H1 (cell line): ENCODE measurements at places on chromosomes 7 and 10.

- DNase-seq, result no peak
- no peak overlapping the region for H3K4me3 ChIP-seq
- no peaks in the 10 kb centered on the region for H3K4me1 ChIP-seq
- no peak overlapping the region for H3K27ac ChIP-seq
- no peaks in the 10 kb centered on the region for H3K36me3 ChIP-seq
These were observed 8.2 kb upstream of the PTTG1IP2 start for GRCh38 chr7:90461219-90461618.

DNA sequence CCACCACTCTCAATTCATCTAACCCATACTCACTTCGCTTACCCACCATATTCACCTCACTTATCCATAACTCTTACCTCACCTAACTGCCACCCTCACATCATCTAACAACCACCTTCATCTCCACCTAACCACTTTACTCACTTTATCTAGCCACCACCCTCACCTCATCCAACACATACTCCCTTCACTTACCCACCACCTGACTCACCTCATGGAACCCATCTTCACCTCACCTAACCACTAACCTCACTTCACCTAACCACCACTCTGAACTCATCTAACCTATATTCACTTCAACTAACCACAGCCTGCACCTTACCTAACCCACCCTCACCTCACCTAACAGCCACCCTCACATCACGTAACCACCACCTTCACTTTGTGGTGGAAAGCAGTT is 84.2 kb downstream of the VIPR2 start:
- peaks cover 4% of the 10 kb centered on the region; the same call in 1 of the 2 replicates for H3K4me1 ChIP-seq
- H3K36me3 ChIP-seq, result no peaks in the 10 kb centered on the region
- no peak overlapping the region for H3K27ac ChIP-seq
- DNase-seq, result no peak
- no peak overlapping the region for H3K4me3 ChIP-seq

- no peak for DNase-seq
- no peak overlapping the region; the same call in 1 of the 2 replicates for H3K27ac ChIP-seq
- no peak overlapping the region for H3K4me3 ChIP-seq
- no peaks in the 10 kb centered on the region for H3K36me3 ChIP-seq
- H3K27me3 ChIP-seq, result no peaks in the 10 kb centered on the region
These were observed 53.5 kb upstream of the APBB1IP start for GRCh38 chr10:26384600-26384999.

DNA sequence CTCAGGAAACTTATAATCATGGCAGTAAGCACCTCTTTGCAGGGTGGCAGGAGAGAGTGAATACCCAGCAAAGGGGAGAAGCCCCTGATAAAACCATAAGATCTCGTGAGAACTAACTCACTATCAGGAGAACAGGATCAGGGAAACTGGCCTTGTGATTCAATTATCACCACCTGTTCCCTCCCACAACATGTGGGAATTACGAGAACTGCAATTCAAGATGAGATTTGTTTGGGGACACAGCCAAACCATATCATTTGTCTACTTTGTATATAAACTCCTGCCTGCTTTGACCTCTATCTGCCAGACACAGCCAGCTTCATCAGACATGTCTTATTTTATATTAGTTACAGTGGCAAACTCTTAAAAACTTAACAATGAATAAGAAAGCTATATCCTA is 50.4 kb downstream of the ARMC3 start:
- H3K36me3 ChIP-seq, result no peaks in the 10 kb centered on the region
- H3K4me1 ChIP-seq, result peaks cover 5% of the 10 kb centered on the region
- no peak for DNase-seq
- H3K27ac ChIP-seq, result no peak overlapping the region
- H3K4me3 ChIP-seq, result no peak overlapping the region
- H3K27me3 ChIP-seq, result no peaks in the 10 kb centered on the region

- H3K4me1 ChIP-seq, result no peaks in the 10 kb centered on the region
- H3K4me3 ChIP-seq, result no peak overlapping the region
- no peak for DNase-seq
- H3K27me3 ChIP-seq, result no peaks in the 10 kb centered on the region; the same call in none of the 2 replicates
These were observed 24.4 kb upstream of the GIMAP2 start for GRCh38 chr7:150660939-150661613.

DNA sequence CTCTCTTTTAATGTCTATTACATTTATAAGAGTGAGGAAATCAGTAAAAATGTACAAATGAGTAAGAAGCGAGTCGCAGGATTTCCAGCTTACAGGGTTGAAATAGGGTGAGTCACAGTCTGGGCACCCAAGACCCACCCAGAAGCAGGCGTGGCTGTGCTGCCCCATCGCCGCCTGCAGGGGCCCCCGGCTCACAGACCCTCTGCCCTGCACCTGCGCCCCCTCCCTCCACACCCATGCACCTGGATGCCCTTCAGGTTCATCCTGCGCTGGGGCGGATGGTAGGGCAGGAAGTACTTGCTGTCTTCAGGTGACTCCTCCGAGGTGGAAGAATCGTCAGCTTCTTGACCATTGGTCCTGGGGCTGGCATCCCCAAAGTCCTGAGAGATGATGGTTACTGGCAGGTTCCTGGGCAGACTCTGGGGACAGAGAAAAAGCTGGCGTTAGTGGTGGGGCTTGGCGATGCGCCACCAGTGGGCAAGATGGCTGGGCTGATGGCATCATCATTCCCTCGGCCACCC is 90.2 kb upstream of the GNA12 start:
- no peak for DNase-seq
- peaks cover 4% of the 10 kb centered on the region for H3K4me1 ChIP-seq
- H3K4me3 ChIP-seq, result no peak overlapping the region
- no peak overlapping the region for H3K27ac ChIP-seq
- H3K27me3 ChIP-seq, result no peaks in the 10 kb centered on the region

DNA sequence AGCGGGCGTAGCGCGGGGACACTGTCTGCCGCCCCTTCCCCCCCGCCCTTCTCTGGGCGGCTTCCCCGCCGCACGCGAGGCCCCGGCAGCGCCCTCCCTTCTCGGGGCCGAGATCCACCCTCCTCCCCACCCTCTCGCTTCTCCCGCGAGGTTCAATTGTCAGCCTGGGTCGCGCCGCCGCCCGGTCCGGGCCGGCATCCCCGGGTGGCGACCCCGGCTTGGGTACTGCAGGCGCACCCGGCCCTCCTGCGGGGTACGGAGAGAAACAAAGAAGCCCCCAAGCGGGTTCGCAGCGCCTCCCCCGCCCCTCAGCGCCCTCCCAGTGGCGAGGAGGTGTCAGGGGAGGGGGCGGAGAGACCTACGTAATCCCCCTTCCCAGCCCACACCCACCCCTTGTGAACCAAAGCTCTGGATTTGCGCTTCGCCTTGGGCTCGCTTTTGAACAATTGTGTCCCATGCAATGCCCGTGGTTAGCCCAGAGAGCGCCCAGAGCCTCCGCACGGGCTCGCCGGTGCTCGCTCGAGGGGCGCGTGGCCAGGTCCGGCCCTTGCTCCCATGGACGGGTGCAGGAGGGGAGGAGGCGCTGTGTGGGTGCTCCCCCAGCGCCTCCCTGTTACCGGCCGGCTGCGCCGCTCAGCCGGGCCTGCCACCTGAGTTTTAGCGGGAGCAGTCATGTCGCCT is 634 bp downstream of the HECW1 start:
- H3K27ac ChIP-seq, result no peak overlapping the region
- peaks cover 7% of the 10 kb centered on the region for H3K4me1 ChIP-seq
- peaks cover 2% of the 10 kb centered on the region; the same call in 1 of the 2 replicates for H3K27me3 ChIP-seq
- no peaks in the 10 kb centered on the region for H3K36me3 ChIP-seq

DNA sequence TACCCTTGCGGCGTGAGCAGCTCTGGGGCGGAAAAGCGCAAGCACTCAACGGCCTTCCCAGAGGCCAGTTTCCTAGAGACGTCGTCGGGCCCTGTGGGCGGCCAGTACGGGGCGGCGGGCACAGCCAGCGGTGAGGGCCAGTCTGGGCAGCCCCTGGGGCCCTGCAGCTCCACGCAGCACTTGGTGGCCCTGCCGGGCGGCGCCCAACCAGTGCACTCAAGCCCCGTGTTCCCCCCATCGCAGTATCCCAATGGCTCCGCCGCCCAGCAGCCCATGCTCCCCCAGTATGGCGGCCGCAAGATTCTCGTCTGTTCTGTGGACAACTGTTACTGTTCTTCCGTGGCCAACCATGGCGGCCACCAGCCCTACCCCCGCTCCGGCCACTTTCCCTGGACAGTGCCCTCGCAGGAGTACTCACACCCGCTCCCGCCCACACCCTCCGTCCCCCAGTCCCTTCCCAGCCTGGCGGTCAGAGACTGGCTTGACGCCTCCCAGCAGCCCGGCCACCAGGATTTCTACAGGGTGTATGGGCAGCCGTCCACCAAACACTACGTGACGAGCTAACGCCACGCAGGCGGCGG is 12.6 kb downstream of the TRIM8 start:
- no peaks in the 10 kb centered on the region for H3K27me3 ChIP-seq
- no peak overlapping the region for H3K4me3 ChIP-seq
- peaks cover 14% of the 10 kb centered on the region; the same call in 1 of the 2 replicates for H3K36me3 ChIP-seq
- no peak for DNase-seq
- peaks cover 12% of the 10 kb centered on the region for H3K4me1 ChIP-seq
- H3K27ac ChIP-seq, result no peak overlapping the region

GRCh38 chr7:33789871-33790630 is 115.3 kb upstream of the BMPER start:
- no peak for DNase-seq
- no peaks in the 10 kb centered on the region for H3K36me3 ChIP-seq
- peaks cover 9% of the 10 kb centered on the region; the same call in 1 of the 2 replicates for H3K4me1 ChIP-seq
- no peak overlapping the region for H3K27ac ChIP-seq
- H3K4me3 ChIP-seq, result no peak overlapping the region

DNA sequence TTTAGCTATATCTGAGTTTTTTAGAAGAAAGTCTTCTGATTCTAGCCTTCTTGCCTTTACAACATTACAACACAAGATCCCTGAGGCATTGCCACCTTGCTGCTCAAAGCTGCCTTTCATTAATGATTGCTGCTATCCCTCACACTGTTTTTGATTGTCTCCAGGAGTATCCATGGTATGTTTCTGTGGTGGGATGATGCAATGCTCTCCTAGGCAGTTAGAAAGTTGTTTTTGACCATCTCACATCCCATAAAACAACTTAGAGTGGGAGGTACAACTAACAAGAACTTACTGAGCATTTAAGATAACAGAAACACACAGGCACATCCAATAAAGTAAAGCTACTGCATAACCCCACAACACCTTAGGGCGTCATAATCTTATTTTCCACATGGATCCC is 1156.0 kb upstream of the LRRTM3 start:
- no peaks in the 10 kb centered on the region for H3K27me3 ChIP-seq
- no peaks in the 10 kb centered on the region for H3K4me1 ChIP-seq
- H3K36me3 ChIP-seq, result no peaks in the 10 kb centered on the region
- DNase-seq, result no peak

- H3K27me3 ChIP-seq, result no peaks in the 10 kb centered on the region
- no peak for DNase-seq
- no peaks in the 10 kb centered on the region; the same call in 1 of the 2 replicates for H3K4me1 ChIP-seq
These were observed 125.4 kb upstream of the FEZF1 start for GRCh38 chr7:122429926-122430325.

DNA sequence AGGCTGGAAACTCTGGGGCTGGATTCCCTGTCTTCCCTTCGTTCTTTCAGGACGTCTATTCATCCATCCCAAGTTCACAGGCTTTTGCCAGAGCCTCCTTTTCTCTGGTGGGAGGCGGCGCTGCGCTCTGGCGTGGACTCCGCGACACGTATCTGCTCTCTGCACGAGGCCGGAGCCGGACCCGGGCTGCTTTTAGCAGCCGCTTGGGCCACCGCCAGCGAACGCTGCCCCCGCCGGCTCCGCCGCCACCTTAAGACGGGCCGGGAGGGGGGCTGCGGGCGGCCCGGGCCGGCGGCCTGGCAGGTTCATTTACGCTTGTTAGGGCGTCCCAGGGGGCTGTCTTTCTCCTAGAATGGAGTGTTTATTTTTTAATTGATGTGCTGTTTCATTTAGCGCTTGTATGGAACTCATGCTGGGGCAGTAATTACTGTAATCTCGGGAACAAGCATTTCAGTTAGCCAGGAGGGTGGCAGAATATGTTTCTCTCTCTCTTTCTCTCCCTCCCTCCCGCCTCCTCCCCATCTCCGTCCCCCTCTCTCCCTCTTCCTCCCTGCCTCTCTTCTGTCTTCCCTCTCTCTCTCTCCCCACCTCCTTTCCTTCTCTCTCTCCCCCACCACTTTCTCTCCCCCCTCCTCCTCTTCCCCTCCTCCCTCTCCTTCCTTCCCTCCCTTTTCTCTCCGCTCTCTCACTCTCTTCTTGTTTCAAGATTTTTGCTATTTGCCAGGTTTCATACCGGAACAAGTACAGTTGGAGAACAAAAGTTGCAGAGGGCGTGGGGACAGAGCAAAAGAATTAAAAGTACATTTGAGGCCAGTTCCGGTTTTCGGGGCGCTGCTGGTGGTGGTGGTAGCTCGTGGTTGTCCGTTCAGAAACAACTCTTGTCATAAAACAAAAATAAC is 1.3 kb upstream of the FZD8 start:
- no peak for DNase-seq
- peak overlapping the region; percentile 82 for H3K4me3 ChIP-seq
- no peaks in the 10 kb centered on the region for H3K36me3 ChIP-seq

- H3K4me3 ChIP-seq, result no peak overlapping the region
- H3K27me3 ChIP-seq, result no peaks in the 10 kb centered on the region
- no peaks in the 10 kb centered on the region for H3K4me1 ChIP-seq
- DNase-seq, result no peak
- no peaks in the 10 kb centered on the region for H3K36me3 ChIP-seq
- no peak overlapping the region for H3K27ac ChIP-seq
These were observed 9.8 kb downstream of the TMEM60 start for GRCh38 chr7:77788327-77788902.

GRCh38 chr7:27143950-27144780 is 684 bp upstream of the HOXA5 start:
- H3K27ac ChIP-seq, result no peak overlapping the region
- H3K27me3 ChIP-seq, result peaks cover 100% of the 10 kb centered on the region
- no peak overlapping the region for H3K4me3 ChIP-seq
- peaks cover 6% of the 10 kb centered on the region; the same call in 1 of the 2 replicates for H3K36me3 ChIP-seq
- DNase-seq, result no peak

DNA sequence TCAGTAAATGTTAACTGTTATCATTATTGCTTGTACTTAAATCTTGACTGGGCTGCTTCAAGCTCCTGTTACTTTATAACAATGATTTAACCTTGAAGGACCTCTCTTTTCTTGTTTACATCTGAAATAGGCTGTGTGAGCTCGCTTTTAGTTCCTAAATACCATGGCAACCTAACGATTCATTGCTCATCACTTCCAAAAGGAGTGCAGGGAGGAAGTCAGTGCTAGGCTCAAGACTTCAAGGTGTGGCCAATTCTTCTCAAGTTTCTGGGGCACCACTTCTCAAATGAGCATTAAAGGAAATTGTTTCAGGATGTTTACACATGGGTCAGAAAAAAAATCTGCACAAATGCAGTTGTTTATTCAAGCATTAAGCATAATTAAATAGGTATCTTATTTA is 284.2 kb downstream of the MTERF1 start:
- no peaks in the 10 kb centered on the region for H3K27me3 ChIP-seq
- no peak overlapping the region for H3K4me3 ChIP-seq
- no peak overlapping the region for H3K27ac ChIP-seq
- H3K36me3 ChIP-seq, result no peaks in the 10 kb centered on the region
- no peak for DNase-seq
